ENCODE measurements at places on chromosomes 2 and 18.

DNA sequence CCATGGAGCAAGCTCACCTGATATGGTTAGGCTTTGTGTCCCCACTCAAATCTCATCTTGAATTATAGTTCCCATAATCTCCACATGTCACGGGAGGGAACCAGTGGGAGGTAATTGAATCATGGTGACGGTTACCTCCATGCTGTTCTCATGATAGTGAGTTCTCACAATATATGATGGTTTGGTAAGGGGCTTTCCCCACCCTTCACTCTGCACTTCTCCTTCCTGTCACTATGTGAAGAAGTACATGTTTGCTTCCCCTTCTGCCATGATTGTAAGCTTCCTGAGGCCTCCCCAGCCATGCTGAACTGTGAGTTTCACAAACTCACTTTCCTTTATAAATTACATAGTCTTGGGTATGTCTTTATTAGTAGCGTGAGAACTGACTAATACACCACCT, 435.7 kb upstream of the ID2 start:
- DNase-seq, result no peak

- DNase-seq, result no peak
These were observed 85.0 kb downstream of the VSNL1 start for GRCh38 chr2:17625446-17625845.

DNA sequence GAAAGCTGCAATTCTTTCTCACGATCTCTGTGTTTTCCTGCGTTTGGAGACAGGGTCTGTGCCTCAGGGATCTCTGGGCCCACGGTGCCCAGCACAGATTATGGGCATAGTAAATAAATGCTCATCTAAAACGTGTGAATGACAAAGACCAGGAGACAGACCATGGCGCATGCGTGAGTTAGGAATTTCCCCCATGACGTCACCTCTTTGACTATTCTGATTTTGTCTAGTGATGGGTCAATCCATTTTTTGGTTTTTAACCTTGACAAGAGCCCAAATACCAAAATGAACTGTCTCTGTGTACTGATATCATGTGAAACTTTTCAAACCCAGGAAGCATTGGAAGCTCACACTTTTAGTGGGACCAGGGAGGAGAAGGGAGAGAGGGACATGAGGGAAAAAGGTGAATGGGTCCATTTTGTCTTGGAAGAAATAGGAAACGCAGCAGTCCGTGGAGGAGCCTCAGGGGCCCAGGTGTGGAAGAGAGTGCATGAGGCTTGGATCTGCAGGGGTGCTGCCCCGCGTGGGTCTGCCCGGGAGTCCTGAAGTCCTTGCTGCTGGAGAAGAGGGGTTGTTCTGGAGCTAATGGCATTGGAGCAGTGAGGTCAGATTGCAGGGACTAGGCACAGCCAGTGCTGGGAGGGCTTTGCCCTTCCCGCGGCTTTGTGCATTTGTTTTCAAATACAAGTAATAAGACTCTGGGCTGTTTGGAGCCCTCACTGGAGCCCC, 172.2 kb downstream of the ASB1 start:
- no peak for DNase-seq

DNA sequence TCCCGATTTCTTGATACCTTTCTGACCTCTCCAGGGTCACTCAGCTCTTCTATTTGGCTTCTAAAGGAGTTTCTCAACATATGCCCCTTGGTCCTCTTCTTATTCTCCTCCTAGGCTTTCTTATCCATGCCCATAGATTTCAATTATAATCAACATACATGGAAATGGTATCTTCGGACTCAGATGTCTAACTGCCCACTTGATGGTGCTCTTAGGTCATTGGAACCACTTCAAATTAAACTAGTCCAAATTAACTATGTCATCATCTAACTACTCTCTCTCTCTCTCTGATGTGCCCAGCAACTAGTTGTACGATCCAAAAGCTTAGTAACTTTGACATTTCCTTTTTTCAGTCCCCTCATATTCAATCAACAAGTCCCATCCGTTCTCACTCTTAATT, 43.2 kb upstream of the GPR75 start:
- DNase-seq, result no peak

GRCh38 chr18:57631697-57632096, 10.1 kb upstream of the NARS1 start:
- DNase-seq, result no peak

GRCh38 chr2:28475088-28475595, 20.7 kb upstream of the PLB1 start:
- no peak for DNase-seq

DNA sequence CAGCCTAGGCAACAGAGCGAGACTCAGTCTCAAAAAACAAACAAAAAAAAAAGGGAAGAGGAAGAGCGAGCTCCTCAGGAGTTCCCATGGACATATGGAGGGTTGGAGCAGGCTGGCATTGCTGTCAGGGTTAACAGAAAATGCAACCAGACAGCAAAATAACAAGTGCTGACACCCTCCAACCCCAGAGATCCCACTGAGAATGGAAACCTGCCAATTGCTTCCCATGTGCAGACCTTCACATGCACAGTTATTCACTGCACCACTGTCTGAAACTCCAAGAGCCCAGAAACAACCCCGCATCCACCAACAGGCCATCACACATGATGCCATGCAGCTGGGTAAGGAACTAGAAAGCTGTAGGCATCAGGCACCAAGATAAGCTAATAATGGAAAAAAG, 43.5 kb downstream of the TFCP2L1 start:
- no peak for DNase-seq

DNA sequence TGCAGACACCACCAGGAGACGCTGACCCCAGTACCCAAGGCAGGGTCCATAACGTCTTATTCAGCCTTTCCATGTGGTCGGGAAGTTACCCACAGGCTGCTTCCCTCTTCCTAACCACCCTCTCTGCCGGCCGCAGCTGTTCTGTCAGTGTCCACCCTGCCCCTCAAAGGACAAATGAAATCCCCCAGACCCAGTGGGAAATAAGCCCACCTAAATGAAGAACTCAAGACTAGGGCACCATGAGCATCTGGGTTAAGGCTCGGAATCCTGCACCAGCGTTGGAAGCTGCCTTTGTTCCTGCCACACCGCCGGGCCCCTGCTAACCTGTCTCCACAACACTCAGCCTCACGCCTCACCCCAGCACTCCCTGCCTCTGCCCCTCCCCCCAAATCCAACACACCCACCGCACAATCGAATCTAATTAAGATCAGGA, 21.7 kb downstream of the BCL11A start:
- DNase-seq, result no peak

- DNase-seq, result no peak
These were observed 76.1 kb downstream of the CABYR start for GRCh38 chr18:24214913-24215312.

- DNase-seq, result no peak
These were observed 1081.2 kb downstream of the SOCS6 start for GRCh38 chr18:71370095-71370494.

DNA sequence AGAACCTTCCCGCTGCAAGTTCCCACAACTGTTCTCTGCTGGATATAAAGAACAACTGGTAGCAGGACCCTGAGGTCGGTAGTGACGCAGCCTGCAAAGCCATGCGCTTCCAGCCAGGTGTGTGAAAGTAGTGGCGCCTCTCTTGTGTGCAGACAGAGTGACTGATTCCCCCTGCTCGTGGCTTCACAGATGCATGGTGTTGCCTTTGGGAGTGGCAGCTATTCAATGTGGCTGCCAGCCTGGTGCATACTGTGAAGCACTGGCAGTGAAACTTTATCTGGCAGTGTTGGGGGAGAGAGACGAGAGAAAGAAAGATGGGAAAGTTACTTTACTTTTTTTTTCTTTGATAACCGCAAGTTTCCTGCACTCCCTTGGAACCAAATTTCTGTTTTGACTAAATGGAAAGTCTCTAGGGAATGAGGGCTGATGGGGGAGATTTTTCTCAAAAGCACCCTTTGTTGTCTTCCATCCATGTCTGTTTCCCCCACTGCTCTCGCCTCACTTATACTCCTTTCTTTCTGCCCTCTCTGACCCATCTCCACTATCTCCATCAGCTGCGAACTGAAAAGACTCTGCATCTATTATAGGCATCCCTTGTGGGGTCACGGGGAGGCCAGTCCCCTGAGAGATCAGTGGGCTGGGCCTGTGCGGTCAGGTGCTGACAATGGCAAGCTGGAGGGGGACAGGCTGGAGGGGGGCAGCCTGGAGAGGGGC, 90.0 kb upstream of the TNP1 start:
- no peak for DNase-seq

DNA sequence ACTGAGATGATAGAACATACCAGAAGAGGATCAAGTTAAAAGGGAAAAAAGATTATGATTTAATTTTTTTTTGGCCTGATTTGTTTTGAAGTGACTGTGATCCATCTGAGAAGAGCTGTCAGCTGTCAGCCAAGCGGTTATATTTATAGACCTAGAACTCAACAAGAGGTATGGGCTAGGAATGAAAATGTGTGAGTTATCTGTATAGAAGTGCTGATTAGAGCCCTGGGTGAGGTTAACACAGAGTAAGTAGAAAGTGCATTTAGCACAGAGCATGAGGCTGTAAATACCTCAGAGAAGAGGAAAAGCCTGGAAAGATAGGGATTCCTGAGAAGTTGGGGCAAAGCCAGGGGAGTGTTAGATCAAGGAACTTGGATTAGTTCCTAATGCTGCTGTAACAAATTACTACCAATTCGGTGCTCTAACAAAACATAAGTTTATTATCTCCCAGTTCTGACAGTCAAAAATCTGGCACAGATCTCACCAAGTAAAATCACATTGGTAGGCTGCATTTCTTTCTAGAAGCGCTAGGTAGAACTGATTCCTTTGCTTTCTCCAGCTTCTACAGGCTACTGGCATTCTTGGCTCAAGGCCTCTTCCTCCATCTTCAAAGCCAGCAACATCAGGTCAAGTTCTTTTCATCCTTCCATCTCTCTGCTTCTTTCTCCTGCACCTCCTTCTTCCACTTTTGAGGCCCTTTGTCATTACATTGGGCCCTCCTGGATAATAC, 197.4 kb upstream of the SPHKAP start:
- no peak for DNase-seq

DNA sequence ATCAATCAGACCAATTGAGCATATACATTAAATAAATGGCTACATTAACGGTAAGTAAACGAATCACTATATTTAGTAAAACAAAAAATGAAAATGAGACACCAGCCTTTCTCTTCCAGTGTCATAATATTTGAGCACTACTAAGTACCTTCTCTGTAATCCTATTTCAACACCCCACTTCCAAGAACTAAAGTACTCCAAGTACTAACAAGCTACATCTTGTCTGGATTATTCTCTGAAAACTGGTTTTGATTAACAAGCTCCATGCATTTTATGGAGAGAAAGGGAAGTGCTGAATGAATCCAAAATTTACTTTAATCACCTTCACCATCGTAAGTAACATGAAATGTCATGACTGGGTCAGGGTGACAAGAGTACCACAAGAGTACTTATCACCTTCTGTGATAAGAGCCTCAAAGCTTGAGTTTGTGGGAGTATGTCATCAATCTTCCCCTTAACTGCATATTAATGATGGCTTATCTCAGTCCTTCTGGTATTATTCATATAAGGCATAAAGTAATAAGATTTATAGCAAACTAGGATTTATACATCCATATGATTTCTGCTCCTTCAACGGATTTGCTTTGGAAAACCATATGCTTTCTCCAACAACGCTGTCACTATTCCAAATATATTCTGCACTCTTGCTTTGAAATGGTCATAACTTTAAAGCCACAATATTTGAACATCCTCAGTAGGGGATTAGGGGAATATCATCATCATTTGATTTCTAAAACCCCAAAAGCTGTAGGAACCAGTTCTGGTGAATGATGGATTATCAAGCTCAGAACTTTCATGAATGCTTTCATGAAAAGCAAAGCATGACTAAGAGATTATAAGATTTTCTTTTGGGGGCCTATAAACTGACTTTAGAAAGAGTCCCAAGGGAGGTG, 127.0 kb downstream of the ANTXR1 start:
- no peak for DNase-seq
